AG09309 (cell line): ENCODE measurements at places on chromosomes 7 and 10.
A peak's percentile ranks its signal among the peaks of the same experiment; 100 is the strongest.

DNA sequence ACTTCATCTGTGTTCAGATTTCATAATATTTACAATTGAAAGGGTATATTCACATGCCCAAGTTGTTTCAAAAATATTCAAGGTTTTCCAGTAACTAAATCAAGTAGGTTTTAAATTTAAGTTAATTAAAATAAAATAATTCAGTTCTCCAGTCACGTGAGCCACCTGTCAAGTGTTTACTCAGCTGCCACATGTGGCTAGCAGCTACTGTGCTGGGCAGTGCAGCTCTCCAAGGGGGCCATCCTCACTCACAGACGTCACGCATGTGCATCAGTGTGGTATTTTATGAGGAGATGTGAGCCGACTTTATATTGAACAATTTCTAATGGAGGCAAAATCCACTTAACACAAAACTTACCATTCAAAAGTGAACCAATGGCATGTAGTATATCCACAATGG lies 69.7 kb upstream of the CAMK2B start:
- DNase-seq, result no peak

DNA sequence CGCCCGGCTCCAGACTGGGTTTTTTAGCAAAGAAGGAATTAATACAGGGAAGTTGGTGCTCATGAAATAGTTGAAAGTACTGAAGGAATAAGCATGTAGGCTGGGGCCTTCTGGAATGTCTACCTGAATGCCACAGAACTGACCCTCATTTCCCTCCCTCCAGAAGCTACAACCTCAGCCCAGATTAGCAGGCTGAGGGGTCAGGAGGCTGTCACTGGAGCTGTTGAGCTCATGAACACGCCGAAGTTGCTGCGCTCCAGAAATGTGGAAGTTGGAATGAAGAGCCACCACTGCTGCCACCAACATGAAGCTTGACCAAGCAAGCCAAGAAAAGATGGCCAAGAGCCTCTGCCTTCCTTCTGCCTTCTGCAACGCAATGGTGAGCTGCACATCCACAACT lies 52.2 kb upstream of the KMT2E start:
- no peak for DNase-seq

GRCh38 chr10:2121929-2122328 lies 384.6 kb upstream of the ADARB2 start:
- DNase-seq, result no peak

DNA sequence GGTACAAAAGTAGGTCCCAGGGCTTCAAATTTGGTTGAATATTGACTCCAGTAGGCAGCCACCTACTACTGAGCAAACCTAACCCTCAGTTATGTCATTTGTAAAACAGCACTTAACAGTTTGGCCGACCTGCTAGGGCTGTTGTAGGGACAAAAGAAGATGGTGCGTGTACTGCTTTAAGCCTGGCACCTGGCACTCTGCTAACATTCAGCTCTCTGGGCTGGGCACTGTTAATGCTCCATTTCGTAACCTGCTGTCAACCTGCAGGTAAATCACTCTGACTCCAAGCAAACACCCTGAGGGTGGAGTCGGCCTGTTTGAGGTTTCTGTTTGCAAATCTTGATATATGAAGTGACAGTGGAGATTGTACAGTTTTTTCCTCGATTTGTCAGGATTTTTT lies 7.2 kb downstream of the ZKSCAN1 start:
- no peak for DNase-seq

- DNase-seq, result no peak
Observed at GRCh38 chr7:85224171-85224570, 37.3 kb upstream of the SEMA3D start.

DNA sequence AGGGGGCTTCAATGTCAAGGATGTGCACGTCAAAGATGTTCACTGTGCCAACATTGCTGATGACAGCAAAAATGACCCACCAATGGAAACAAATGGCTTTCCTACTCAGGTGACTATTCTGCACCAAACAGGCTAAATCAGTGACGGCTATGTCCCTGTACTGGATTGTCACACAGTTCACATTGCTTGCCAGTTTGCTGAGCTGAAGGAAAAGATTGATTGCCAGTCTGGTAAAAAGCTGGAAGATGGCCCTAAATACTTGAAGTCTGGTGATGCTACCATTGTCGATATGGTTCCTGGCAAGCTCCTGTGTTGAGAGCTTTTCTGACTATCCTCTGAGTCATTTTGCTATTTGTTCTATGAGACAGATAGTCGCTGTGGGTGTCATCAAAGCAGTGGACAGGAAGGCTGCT lies 202.2 kb upstream of the ETV1 start:
- DNase-seq, result no peak

DNA sequence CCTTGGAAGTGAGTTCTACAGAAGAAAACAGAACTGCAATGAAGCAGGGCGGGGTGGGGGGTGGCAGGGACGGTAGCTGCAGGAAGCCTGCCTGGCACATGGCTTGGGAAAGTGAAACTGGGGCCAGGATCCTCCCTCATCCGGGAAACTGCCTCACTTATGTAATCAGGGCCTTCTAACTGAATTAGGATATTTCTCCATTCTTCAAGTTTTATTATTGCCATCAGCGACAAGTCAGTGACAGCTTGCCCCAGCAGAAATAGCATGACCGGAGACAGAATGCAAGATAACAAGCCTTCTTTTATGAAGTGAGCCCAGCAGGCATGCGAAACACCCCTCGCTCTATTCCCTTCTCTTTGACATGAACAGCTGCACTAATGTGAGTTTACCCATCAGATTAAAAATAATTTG lies 77.5 kb upstream of the CACUL1 start:
- no peak for DNase-seq

DNA sequence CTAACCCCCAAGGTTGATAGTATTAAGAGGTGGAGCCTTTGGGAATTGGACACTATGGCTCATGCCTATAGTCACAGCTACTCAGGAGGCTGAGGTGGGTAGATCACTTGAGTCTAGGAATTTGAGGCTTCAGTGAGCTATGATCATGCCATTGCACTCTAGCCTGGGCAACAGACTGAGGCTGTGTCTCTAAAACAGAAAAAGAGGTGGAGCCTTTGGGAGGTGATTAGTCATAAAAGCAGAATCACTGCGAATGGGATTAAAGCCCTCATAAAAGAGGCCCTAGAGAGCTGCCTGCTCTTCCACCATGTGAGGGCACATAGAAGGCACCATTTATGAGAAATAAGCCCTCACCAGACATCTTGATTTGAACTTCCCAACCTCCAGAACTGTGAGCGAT lies 81.9 kb downstream of the SKAP2 start:
- no peak for DNase-seq

- DNase-seq, result peak; percentile 38
Observed at GRCh38 chr10:26334932-26335573, 103.1 kb upstream of the APBB1IP start.

DNA sequence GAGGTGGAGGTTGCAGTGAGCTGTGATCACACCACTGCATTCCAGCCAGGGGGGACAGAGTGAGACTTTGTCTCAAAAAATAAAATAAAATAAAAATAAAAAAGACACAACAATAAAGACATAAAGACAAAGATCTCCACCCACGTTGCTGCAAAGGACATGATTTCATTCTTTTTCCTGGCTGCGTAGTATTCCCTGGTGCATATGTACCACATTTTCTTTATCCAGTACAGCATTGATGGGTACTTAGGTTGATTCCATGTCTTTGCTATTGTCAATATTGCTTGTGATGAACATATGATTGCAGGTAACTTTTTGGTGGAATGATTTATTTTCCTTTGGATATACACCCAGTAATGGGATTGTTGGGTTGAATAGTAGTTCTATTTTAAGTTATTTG lies 42.0 kb upstream of the CCDC3 start:
- DNase-seq, result no peak

- DNase-seq, result peak; percentile 45
Observed at GRCh38 chr7:80277434-80278427, 143.1 kb downstream of the GNAI1 start.

GRCh38 chr7:66344166-66344565 lies 139.0 kb downstream of the TPST1 start:
- DNase-seq, result no peak

- no peak for DNase-seq
Observed at GRCh38 chr7:18771834-18772566, 276.5 kb downstream of the HDAC9 start.

- DNase-seq, result no peak
Observed at GRCh38 chr10:52653263-52653909, 119.2 kb downstream of the MBL2 start.

DNA sequence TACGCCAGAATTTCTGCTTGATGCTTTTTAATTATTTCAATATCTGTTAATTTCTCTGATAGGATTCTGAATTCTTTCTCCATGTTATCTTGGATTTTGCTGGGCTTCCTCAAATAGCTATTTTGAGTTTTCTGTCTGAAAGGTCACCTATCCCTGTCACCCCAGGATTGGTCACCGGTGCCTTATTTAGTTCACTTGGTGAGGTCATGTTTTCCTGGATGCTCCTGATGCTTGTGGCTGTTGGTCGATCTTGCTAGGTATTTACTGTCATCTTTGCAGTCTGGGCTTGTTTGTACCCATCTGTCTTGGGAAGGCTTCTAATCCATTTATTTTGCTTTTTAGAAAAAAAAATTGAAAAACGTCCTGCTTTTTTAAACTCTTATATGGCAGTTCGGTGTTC lies 11.2 kb upstream of the PRKAR1B start:
- no peak for DNase-seq

DNA sequence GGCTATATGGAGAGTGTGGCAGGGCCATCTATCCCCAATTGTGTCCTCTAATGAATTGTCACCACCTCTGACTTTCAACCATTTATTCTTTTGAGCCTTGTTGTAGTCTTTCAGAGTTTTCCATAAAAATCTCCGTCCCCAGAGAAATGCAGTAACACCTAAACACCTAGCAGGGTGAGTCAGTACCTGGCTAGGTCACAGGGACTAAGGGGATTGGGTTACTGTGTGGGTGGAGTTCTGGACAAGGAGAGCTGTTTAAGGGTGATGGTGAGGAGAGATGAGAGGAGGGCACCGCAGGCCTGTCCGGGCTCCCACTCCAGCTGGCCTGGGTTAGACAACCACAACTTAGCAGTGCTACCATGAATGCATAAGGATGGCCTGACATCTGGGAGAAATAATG lies 186.2 kb upstream of the LYZL1 start:
- no peak for DNase-seq

GRCh38 chr7:103887853-103888602 lies 101.4 kb downstream of the RELN start:
- no peak for DNase-seq

GRCh38 chr7:2936891-2937580 lies 92.9 kb upstream of the GNA12 start:
- no peak for DNase-seq

- no peak for DNase-seq
Observed at GRCh38 chr10:126169899-126170298, 218.4 kb downstream of the ADAM12 start.

DNA sequence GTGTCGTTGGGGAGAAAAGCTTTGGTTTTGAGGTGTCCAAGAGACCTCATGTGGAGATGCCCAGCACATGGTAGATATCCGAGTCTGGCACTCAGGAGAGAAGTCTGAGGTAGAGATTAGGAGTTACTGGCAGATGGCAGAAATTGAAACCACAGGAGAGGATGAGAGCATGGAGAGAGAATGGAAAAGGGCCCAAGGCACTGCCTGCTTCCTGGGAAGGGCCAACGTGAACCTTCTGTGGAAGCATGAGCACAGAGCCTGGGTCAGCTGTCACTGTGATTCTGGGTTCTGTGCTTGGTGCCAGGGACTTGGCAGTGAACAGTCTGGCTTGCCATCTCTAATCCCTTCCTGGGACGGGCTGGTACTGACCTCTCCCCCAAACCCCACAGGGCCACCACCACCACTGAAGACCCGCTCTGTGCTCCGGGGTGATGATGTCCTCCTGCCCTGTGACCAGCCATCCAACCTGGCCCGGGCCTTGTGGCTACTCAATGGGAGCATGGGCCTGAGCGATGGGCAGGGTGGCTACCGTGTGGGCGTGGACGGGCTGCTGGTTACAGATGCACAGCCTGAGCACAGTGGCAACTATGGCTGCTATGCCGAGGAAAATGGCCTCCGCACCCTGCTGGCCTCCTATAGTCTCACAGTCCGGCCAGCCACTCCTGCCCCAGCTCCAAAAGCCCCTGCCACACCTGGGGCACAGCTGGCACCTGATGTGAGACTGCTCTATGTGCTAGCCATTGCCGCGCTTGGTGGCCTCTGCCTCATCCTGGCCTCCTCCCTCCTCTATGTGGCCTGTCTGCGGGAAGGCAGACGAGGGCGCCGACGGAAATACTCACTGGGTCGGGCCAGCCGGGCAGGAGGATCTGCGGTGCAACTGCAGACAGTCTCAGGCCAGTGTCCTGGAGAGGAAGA lies 4.1 kb downstream of the MRPL43 start:
- no peak for DNase-seq

- no peak for DNase-seq
Observed at GRCh38 chr7:3304131-3304530, 3.1 kb downstream of the SDK1 start.

DNA sequence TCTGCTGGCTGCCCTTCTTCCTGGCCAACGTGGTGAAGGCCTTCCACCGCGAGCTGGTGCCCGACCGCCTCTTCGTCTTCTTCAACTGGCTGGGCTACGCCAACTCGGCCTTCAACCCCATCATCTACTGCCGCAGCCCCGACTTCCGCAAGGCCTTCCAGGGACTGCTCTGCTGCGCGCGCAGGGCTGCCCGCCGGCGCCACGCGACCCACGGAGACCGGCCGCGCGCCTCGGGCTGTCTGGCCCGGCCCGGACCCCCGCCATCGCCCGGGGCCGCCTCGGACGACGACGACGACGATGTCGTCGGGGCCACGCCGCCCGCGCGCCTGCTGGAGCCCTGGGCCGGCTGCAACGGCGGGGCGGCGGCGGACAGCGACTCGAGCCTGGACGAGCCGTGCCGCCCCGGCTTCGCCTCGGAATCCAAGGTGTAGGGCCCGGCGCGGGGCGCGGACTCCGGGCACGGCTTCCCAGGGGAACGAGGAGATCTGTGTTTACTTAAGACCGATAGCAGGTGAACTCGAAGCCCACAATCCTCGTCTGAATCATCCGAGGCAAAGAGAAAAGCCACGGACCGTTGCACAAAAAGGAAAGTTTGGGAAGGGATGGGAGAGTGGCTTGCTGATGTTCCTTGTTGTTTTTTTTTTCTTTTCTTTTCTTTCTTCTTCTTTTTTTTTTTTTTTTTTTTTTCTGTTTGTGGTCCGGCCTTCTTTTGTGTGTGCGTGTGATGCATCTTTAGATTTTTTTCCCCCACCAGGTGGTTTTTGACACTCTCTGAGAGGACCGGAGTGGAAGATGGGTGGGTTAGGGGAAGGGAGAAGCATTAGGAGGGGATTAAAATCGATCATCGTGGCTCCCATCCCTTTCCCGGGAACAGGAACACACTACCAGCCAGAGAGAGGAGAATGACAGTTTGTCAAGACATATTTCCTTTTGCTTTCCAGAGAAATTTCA lies 1.7 kb downstream of the ADRB1 start:
- DNase-seq, result no peak
